ENCODE measurements at places on chromosomes 6 and 20.

DNA sequence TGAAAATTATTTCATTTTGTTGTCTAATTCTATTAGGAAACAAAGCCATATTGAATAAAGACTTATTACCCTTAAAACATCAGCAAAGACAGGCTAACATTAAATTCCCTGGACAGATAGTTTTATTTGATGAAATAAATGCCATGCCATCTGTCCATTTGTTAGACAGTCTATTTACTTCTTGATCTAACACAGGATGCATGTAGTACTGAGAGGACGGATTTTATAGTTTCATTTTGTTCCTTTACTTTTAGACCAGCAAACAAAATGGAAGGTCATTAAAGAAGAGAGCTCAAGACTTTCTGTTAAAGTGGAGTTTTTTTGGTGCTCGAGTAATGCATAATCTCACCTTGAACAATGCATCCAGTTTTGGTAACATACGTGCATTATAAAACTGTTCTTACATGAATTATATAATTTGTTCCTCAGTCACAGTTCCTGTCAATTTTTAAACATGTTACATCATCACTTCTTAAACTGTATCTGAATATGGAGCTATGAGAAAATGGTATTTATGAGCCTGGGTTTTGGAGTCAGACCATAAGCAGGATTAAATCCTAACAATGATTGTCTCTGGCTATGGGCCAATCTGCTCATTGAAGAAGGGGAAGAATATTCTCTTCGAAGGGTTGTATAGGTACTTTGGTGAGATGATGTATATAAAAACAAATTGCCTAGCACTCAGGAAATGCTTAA is 46.0 kb downstream of the RFX6 start:
- no peak for DNase-seq

GRCh38 chr6:116866281-116866871 is 10.7 kb upstream of the RFX6 start:
- DNase-seq = no peak

GRCh38 chr6:7267071-7267465 is 45.9 kb downstream of the SSR1 start:
- no peak for DNase-seq

DNA sequence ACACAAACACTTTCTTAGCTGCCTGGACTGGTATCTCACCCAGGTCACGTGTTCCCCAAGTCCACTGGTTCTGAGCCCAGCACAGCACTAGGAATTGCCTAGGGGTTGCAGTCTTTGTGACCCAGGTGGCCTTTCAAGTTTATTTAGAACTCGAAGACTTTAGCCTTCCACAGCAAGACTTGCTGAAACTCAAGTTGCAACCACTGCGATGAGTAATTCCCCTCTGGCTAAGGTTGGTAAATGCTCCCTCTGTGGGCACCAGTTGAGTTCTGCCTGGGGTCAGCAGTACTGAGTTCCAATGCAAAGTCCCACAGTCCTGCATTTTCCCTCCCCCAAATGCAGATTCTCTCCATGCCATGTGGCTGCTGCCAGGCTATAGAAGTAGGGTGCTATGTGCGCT is 77.6 kb upstream of the MOCS1 start:
- no peak for DNase-seq

DNA sequence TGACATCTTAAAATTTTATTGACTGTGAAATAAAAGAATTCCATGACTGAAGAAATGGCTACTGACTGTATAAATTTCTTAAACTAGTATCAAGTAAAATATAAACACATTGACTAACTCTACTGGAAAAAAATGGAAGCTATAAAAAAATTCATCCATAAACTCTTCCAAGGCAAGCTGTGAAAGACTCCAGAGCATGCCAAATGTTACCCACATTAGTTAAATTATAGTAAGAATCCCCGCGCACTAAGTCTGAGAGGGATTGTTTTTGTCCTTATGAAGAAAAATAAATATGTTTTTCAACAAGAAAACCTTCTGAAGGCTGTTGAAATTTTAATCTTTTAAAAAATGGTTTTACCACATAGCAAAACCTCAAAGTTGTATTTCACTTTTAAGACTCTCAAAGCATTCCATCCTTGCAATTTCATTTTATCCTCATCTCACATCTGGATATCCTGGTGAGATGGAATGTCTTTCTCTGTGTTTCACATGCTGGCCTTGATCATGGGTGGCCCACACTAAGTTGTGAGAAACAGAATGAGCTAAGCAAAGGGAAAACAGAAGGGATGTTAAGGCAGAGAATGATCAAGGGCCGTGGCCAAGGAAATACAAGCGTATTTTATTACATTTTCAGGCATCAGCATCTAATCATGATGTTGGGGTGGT is 732.5 kb downstream of the KIF16B start:
- no peak for DNase-seq

DNA sequence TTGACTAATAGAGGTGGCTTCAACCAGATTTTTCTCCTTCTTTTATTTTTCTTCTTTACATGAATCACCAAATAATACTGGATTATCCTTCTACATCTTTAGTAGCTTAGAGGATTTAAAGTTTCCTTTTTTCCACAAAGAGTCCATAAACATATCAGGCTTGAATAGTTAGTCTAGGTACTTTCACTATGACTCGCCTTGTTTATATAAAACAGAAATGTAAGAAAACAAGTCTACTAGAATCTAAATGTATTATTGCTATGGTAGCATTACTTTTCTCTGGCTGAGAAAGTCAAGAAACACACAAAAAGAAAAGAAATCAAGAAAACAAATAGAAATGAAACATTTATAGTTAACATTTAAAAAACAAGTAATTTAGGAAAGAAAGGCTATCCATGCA is 215.2 kb downstream of the PTPRK start:
- no peak for DNase-seq

GRCh38 chr20:1467355-1468116 is 887 bp upstream of the NSFL1C start:
- peak; percentile 92 for DNase-seq

DNA sequence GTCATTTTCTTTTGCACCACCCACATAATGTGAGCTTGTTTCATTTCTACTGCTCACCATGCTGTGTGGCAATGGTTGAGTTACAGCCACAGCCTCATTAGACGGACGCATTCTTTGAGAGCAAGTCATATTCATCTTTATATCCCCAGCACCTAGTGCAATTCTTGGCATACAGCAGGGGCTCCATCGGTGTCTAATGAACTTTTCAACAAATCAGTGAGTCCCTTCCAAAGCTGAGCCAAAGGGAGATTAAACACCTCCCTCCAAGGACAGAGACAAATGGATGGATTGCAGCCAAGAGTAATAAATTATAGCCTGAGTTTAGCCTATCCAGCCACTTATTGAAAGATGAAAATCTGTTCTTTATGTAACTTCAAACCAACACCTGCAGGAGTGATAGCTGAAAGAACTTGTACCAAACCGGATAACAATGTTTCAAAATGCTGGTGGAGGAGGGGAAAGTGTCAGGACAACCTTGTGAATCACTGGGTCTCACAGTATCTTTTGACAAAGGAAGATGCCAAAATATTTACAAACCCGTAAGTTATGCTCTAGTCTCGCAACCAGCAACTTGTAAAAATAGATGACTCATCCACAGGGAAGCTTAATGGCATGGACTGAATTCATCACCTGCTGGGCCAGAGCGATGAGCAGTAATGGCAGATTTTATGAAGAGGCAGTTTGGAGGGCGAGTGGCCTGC is 139.0 kb downstream of the PXDC1 start:
- DNase-seq = no peak

GRCh38 chr20:5658912-5659345 is 91.3 kb upstream of the SHLD1 start:
- peak; percentile 83 for DNase-seq

- no peak for DNase-seq
These were observed 32.0 kb downstream of the TNFRSF21 start for GRCh38 chr6:47277702-47278101.

GRCh38 chr6:35357677-35358076 is 15.3 kb downstream of the PPARD start:
- no peak for DNase-seq

DNA sequence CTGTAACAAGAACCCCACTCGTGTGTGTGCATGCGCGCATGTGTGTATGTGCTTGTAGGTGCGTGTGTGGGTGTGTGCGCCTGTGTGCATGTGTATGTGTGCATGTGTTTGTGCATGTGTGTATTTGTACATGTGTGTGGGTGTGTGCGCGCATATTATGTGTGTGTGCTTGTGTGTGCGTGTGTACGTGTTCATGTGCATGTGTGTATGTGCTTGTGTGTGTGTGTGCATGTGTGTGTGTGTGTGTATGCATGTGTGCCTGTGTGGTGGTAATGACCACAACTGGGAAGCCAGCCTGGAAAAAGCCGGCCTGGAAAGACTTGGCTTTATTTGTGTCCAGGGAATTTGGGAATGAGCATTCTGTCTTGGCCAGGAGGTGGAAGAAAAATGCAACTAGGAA is 157.5 kb downstream of the PAX1 start:
- no peak for DNase-seq

DNA sequence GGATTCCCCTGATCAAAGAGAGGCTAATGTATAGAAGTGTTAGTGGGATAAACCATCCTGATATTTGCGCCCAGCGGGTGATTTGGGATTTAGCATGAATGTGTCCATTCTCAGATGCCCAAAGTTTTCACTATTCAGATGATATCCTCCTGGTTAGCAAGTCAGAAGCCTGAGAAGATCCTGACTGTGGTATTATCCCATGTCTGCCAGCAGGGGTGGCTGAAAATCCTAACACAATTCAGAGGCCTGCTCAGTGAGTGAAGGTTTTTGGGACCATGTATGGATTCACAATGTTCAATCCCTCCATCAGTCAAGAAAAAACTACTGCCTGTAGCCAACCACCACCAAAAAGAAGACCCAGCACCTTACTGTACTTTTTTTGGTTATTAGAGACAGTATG is 34.1 kb upstream of the SPACA1 start:
- no peak for DNase-seq

DNA sequence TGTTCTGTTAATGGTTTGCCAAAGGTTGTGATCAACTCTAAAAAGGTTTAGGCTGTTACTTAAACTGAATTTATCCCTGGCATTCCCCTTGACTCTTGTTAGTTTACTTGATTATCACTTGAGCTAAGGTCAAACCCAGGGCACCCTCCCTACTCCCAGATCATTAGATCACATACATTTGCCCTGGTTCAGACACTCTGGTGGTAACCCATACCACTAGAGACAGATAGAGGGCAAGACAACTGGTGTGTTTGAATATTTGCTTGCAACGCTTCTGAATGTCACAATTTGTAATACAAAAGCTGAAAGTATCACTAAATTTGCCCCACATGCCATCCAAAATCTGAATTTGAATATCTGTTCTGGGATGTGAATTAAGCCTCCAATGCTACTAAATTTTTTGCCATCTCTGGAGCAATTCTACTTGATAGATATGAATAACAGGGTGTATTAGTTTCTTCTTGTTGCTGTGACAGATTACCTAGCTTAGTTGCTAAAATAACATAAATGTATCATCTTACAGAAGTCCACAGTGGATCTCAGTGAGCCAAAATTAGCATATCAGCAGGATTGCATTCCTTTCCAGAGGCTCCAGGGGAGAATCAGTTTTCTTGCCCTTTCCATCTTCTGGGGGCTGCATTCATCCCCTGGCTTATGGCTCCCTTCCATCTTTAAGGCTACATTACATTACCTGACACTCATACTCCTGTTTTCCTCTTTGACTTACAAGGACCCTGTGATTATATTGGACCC is 45.4 kb downstream of the FIG4 start:
- DNase-seq = no peak

GRCh38 chr20:37192137-37192854 is 12.9 kb upstream of the MROH8 start:
- DNase-seq = no peak

DNA sequence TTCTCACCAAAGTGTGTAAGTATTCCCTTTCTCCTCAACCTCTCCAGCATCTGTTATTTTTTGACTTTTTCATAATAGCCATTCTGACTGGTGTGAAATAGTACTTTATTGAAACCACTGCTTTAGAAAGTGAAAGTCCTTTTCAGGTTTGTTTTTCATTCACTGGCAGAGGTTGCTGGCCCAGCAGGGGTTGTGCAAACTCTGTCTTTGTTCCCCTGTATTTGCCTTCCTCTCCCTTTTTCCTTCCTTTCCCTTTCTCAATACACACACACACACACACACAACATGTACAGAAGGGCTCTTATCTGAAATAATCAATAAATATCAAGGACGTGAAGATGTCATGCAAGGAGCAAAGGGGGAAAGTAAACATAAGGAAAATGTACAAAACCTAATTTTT is 99.8 kb downstream of the LY86 start:
- no peak for DNase-seq

GRCh38 chr20:24535941-24536730 is 66.7 kb downstream of the SYNDIG1 start:
- DNase-seq = no peak

- DNase-seq = no peak
These were observed 40.5 kb upstream of the ZNF831 start for GRCh38 chr20:59123011-59123677.
